Kidney glomerular epithelial cell (primary cell): ENCODE measurements at places on chromosomes 1 and 21.

- DNase-seq = no peak
Measured at GRCh38 chr1:66342707-66343106, 191.2 kb upstream of the SGIP1 start.

DNA sequence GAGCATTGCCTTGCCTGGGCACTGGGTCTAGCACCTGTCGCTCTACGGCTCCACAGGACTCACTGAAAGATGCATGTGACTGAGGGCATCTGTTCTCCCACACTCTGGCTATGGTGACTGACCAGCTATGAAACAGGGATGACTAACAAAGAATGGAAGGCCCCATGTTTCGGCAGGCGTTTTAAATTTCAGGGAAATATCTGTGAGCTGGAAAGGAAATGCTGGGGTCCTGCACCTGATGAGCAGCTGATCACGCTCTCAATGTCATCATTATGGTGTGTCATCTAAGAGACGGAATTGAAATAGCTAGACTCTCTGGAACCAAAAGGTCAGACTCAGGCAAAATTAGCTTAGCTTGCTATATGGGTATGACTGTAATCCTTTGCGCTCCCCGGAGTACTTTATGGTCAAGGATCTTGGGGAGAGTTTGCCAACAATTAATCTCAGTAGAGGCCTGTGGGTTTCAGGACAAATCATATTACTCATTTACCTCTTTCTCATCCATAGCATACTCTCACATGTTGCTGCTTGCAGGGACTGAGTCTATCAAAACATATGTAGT lies 24.5 kb upstream of the PALMD start:
- no peak for DNase-seq

DNA sequence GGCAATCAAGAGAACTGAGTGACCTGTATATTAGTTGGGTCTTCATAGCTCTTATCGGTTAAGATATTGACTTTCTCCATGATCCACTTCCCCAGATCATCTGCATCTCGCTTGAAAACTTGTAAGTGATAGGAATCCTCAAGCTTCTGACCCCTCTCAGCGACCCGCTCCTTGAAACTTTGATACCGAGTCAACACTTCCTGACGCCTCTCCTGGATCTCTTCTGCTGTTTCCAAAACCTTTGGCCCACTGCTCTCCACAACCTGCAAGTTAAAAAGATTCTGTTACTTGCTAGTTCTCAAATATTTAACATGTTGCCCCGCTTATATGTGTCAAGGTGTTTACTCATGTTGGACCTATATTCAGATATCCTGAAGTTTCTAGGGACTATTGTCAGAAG lies 1.4 kb downstream of the SPTA1 start:
- DNase-seq = no peak

DNA sequence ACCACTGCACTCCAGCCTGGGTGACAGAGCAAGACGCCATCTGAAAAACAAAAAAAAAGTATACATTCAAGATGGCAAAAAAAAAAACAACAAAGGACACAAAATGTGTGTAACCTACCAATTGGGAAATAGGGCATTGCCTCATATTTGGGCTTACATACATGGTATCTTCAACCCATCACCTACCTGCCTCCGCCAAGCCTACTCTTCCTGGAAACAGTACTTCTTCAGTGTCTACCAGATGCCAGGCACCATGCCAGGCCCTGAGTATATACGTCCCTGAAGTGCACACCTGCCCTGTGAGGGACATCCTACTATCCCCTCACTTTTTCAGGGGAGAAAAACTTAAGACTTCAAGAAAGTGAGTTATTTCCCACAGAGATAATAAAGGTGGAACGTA lies 160.2 kb downstream of the TOMM20 start:
- DNase-seq = no peak

DNA sequence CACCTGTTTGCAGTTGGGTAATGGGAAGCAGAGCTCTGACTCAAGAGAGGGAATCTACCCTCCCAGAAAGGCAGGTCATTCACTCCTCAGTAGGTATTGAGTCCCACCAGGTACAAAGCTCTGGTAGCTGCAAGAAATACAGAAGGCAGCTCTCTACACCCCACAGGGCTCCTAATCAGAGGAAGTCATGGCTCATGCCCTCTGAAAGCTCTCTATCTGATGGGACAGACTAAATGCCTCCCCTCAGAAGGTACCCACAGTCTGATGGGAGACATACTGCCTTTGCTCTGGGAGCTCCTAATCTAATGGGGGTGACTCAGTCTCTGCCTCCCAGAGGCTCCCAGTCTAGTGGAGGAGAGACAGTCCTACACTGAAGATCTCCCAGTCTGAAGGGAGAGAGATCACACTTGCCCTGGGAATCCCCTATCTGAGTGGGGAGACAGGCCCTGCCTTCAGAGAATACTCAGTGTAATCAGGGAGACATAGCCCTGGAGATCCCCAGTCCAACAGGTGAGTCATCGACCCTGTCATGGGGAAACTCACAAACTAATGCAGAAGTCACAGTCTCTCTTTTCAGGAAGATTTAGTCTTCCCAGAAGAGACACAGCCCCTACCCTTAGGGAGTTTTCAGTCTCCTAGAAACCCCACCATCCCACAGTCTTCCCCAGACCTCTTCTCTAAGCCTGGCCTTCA lies 23.7 kb downstream of the CAMK1G start:
- peak; percentile 81 for DNase-seq

DNA sequence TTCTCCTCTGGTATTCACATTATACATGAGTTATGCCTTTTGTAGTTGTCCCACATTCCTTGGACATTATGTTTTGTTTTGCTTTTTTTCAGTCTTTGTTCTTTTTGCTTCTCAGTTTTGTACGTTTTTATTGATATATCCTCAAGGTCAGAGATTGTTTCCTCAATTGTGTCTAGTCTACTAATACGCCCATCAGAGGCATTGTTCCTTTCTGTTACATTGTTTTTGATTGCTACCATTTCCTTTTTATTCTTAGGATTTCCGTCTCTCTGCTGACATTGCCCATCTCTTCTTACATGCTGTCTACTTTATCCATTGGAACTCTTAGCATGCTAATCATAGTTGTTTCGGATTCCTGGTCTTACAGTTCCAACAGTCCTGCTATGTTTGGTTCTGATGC lies 27.8 kb upstream of the MPC2 start:
- DNase-seq = no peak

GRCh38 chr1:43510621-43511020 lies 20.1 kb upstream of the PTPRF start:
- no peak for DNase-seq

DNA sequence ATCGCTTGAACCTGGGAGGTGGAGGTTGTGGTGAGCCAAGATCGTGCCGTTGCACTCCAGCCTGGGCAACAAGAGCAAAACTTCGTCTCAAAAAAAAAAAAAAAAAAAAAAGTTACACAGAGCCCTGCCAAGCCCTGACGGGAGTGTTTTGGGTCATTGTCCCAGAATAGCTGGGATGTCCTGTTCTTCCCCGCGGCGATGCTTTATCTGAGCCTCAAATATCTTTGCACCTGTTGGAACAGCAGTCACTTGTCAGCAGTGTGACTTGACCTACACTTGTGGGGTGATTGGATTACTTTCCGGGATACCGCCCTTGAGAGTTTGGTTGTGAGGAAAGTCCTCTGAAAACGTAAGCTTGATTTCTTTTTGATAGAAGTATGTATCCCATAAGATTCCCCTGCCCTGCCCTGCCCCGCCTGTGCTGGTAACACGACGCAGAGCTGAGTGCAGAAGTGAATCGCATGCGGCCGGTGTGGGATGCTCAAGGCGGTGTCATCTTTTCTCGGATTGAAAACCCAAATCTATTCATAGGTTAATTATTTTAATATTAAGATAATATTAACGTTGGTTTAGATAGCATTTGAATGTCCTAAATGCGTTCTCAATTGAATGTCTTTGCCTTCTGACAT lies 50.9 kb downstream of the PCNT start:
- no peak for DNase-seq

DNA sequence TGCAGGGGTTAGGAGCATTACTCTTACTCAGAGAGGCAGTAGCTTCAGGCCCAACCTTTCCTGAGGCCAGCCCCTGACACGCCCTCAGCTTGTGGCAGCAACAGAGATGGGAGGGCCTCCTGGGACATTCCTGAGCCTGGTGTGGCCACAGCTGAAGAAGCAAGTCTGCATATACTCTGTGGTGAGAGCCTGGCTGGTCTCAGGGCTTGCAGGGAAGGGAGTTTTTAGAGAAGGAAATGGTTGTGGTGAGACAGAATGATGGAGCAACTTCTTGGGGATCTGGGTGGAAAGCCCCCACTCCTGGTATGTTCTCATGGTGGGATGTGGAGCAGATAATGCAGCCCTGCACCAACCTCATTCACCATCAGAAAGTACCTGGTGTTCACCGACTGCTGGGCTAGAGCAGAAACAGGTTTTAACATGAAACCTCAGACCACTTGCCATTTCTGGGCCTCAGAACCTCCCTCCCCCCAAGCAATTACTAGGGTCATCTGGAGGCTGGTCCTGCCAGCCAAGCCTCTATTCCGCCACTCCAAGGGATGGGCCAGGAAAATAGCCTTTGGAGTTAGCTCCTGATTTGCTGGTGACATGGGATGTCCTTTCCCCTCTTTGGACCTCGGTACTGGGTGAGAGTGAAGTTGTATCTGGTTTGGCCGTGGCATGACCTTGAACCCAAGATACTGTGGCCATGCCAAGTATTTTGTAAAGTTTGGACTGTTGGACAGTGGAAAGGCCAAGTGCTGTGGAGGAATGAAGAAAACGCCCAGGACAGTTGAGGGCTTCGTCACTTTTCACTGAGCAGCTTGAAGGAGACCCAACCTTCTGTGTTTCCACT lies 28.1 kb upstream of the RNF19B start:
- peak; percentile 87 for DNase-seq

- DNase-seq = no peak
Measured at GRCh38 chr1:43382027-43382779, 7.4 kb downstream of the MED8 start.

DNA sequence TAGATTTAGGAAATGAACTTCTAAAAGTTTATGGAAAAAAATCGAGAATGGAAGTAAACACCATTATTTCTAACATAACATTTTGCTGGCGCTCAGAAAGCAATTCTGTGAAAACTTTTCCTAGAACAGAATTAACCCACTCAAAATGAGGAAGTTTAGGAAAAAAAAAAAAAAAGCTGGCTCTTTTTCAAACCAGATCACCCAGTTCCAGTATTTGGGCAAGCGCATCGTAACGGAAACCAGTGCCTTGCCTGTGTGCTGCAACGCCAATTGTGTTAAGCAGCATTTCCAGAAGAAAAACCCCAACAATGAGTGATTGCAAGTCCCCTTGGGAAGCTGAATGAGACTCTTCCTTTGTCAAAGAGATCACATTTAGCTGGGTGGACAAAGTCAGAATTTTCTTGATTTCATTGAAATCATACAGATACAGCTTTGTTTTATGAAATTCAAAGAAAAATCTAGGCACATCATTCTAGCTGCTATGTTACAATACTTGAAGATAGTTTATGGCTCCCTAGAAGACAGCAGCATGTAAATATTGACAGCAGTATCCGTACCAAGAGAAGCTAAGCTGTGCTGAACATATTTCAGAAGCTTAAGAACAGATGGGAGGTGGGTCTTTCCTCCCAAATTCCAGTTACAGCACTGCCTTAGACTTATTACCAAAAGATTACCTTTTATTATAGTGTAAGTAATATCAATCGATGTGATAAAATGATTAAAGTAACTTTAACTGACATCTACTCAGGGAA lies 113.4 kb downstream of the ERG start:
- no peak for DNase-seq

GRCh38 chr1:24526940-24527542 lies 24.4 kb downstream of the RCAN3 start:
- no peak for DNase-seq

DNA sequence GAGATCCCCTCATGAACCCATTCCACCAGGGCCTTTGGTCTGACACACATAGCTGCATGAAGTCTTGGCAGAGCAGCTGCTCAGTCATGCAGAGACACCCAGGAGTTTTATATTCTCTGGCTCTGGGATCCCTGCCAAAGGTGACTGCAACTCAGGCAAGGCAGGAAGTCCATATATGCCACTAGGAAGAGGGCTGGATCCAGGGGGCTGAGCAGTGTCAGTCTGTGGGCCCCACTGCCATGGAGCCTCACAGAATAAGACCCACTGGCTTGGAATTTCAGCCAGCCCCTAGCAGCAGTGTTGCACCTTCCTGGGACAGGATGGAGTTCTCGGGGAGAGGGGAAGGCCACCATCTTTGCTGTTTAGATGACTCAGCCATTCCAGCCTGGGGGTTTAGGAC lies 199.7 kb downstream of the TBX15 start:
- DNase-seq = peak; percentile 93

DNA sequence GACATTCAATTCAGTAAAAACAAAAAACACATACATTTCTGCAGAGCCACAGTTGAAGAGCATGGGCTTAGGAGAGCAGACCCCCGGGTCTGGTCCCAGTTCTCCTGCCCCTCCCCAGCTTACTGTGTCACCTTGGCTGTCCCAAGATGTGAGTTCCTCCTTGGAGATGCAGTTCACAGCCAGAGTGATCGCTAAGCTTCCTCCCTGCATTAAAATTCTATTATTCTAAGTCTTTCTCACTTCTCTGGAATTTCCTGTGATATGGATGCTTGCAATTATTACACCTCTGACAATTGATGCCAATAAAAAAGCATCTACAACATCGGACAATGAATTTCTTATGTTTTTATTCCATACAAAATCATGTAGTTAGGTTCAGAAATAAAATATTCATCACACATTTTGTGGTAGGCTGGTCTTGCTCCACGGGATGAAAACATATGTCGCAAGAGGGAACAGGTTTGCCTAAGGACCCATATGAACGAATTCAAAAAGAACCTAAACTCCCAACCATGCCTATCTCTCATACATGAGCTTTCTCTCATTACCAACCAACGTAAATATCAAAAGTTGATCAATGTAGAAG lies 328.5 kb upstream of the RUNX1 start:
- peak; percentile 22 for DNase-seq

DNA sequence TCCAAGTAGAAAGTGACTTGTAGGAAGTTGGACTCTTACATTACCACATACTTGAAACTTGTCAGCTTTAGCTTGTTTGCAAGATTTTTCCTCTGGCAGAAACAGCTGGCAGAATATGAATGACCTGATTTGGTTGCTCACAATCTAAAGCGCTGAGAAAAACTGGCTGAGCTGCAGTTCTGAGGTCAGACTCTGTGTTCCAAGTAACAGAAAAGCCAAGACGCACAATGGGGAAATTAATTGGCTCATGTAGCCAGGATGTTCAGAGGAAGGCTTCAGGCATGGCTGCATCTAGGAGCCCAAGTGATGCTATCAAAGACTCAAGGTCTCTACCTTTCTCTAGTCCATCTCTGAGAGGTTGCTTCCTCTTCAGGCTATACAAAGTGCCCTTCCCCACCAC lies 27.0 kb downstream of the ALPL start:
- no peak for DNase-seq

GRCh38 chr1:10507111-10507879 lies 32.5 kb downstream of the PEX14 start:
- DNase-seq = peak; percentile 71

- DNase-seq = no peak
Measured at GRCh38 chr1:162736633-162737067, 53.9 kb upstream of the HSD17B7 start.

- DNase-seq = no peak
Measured at GRCh38 chr1:228216371-228217320, 8.8 kb downstream of the OBSCN start.
